ENCODE measurements at places on chromosomes 7 and 10.

- no peak for DNase-seq
These were observed 192.8 kb upstream of the PRSS58 start for GRCh38 chr7:142450695-142451094.

DNA sequence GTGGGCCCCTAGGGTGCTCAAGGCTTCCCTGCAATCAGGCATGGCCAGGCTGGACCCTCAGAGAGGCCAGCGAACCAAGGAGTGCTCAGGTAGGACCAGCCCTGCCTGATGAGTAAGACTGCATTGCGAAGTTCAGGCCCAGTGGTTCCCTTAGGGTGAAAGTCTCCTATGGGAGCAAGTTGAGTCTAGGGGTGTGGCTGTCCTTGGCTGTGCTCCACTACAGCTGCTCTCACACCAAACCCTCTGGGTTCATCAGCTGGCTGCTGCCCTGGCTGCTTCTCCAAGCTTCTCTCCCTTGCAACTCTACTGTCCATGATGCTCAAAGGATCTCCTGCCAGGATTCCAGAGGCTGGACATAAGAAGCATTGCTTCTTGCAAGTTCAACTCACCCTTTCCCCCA, 18.7 kb downstream of the FAM25A start:
- DNase-seq: no peak

DNA sequence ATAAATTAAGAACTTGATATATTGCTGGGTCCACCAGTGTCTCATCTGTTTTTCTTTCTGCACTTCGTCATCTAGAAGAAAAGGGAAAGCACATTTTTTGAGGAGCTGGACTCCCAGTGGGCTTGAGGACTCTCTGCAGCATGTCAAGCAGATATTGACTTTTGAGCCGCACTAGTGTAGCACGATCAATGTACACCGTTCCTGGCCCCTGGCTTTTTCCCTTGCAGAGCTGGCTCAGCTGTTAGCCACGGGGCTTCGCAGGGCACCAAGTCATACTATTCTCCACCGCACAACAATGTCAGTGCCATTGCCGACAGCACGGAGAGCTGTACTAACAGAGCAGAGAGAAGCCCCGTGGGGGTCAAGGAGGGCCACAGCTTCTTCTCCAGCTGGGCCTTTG, 235.4 kb upstream of the HABP2 start:
- DNase-seq: no peak

GRCh38 chr10:125149036-125149679, 11.2 kb downstream of the CTBP2 start:
- DNase-seq: no peak

DNA sequence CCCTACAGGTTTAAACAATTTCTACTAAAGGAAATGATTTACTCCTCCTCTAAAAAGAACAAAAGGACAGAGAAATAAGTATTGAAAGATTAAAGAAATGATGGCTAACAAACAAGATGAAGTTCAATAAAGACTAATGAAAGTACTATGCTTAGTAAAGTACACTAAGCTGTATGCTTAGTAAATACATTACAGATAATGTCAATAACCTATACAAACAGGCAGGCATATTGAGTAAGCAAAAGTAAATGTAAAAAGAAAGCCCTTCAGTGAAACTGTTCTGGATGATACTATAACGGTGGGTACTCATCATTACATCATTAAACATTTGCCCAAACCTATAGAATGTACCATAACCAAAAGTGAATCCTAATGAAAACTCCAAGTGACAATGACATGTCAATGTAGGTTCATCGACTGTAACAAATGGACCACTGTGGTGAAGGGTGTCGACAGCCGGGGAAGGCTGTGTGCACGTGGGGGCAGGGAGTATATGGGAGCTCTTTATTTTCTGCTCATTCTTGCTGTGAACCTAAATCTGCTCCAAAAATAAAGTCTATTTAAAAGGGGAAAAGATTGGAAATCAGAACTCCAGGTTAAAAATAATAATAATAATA, 34.0 kb downstream of the CYTH3 start:
- DNase-seq: no peak

GRCh38 chr7:153590136-153590535, 462.1 kb upstream of the DPP6 start:
- DNase-seq: no peak

- no peak for DNase-seq
These were observed 14.0 kb upstream of the ENTPD1 start for GRCh38 chr10:95741807-95742467.

DNA sequence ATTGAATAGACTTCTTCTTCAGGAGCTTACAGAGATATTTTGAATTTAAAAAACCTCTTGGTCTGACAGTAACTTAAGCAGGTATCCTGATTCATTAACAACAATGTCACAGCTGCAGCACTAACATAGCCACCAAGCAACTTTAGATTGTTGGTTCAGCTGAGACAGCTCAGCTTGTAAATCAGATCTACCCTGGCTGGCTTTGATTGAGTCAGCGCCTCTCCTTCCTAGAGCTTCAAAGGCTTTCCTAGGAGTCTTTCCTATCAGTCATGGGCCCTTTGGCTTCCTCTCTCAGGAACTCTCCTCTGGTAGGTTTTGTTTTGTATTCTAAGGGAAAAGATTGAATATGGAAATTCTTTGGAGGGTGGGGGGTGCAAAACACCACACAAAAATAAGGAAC, 70.7 kb upstream of the STEAP4 start:
- no peak for DNase-seq

DNA sequence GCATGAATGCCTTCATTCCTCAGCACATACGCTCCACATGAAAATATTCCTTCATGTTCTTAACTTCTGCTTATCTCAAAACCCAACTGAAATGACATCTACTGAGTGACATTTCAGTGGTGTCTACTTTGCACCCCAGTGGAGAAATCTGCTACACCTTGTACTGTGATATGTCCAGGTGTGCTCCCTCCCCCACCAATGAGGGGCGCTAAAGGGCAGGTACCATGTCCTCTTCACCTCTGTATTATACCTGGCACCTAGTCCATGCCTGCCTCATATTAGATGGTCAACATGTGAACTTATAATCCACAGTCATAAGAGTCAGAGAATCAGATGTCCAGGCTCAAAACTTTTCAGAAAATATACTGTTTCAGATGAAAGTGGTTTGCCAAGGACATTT, 2.1 kb downstream of the PAXIP1 start:
- DNase-seq: no peak

- no peak for DNase-seq
These were observed 117.8 kb upstream of the SHH start for GRCh38 chr7:155930061-155930460.

DNA sequence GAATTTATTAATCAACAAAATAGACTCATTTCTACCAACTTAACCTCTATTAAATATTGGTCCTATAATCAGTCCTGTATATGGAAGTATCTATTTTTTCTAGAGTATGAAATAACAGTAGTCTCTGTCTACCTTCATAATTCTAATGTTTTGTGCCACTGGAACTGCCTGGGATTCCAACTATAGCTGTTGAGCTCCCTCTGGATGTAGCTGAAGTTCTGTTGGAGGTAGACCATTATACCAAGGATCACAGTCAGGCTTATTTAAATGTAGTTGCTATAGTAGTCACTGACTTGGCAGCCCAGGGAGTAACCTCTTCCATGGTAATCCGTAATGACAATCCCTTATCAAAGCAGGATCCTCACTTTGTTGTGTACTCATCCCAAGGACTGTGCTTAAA, 48.5 kb upstream of the PHYHIPL start:
- no peak for DNase-seq

- DNase-seq: no peak
These were observed 128.6 kb downstream of the ZNF248 start for GRCh38 chr10:37728830-37729229.

- DNase-seq: no peak
These were observed 3.7 kb upstream of the SLC16A9 start for GRCh38 chr10:59713196-59713821.

GRCh38 chr7:144725070-144725469, 110.8 kb downstream of the TPK1 start:
- no peak for DNase-seq

DNA sequence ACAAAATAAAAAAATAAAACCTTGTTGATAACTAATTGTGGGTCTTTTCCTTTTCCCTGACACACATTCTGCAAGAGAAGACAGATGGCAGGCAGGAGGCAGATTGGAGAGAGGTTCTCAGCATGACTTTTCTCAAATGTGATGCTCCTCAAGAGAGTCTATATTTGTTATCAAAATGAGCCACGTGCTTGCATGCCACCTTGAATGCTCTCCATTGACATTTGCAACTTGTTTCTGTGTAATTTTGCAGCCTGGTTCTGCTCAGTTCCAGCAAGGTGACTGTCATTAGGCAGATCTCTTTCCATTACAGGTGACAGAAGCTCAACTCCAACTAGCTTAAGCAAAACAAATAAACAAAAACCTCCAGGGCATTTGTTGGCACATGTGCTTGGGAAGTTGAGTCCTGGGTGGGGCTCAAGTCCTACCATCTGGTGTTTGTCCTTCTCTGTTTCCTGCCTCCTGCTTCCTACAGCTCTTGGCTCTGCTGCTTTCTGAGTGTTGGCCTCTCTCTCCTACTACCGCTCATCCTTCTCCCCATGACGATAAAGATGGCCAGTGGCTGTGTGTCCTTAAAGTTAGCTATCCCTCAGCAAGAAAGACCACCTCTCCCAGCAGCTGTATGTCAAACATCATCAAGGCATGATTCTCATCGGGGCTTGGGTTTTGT, 56.7 kb downstream of the GRK5 start:
- DNase-seq: no peak

- DNase-seq: no peak
These were observed 10.9 kb downstream of the NPFFR1 start for GRCh38 chr10:70272925-70273316.

- DNase-seq: no peak
These were observed 6.9 kb downstream of the GIMAP5 start for GRCh38 chr7:150744041-150744656.

GRCh38 chr10:5930272-5930671, 40.2 kb downstream of the FBH1 start:
- DNase-seq: no peak

DNA sequence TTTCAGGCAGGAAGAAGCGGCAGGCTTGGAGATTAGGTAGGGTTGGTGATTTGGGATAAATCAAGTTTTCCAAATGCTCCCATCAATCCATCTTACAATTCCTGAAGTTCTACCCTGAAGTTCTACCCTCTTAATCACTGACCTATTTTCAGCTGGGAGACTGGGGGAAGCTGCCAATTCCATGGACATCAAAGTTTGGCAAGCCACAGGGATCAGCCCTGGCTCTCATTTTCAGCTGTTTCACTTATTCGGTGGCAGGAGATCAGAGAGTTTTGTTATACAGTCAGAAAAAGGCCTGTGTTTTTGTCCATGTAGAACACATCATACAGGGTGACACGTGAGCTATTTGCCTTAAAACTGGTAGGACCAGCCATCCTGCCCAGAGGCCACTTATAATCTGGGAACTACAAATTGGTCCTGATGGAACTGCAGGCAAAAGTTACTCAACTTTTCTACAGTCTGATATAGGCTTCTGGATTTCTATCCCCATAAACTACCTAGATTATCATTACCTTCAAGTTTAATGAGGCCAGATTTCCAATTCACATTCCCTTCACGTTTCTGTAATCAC, 112.9 kb upstream of the ZNF746 start:
- DNase-seq: no peak

DNA sequence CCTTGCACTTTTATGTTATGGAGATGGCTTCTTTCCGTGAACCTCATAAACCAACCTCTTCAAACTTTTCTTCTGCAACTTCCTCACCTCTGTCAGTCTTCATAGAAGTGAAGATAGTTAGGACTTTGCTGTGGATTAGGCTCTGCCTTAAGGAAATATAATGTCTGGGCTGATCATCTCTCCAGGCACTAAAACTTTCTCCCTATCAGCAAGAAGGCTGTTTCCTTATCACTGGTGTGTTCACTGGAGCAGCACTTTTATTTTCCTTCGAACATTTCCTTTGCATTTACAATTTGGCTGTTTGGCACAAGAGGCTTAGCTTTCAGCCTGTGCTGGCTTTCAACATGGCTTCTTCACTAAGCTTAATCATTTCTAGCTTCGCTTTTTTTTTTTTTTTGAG, 52.8 kb downstream of the ESYT2 start:
- no peak for DNase-seq

- DNase-seq: no peak
These were observed 604 bp downstream of the SCART1 start for GRCh38 chr10:133454204-133454893.

Data from anterior cingulate cortex (tissue), 58 donors.